Amygdala (tissue), 56 donors: ENCODE measurements at places on chromosomes 4 and X.

GRCh38 chr4:151315212-151315886 lies 10.1 kb downstream of the SH3D19 start:
- DNase-seq, result no peak

DNA sequence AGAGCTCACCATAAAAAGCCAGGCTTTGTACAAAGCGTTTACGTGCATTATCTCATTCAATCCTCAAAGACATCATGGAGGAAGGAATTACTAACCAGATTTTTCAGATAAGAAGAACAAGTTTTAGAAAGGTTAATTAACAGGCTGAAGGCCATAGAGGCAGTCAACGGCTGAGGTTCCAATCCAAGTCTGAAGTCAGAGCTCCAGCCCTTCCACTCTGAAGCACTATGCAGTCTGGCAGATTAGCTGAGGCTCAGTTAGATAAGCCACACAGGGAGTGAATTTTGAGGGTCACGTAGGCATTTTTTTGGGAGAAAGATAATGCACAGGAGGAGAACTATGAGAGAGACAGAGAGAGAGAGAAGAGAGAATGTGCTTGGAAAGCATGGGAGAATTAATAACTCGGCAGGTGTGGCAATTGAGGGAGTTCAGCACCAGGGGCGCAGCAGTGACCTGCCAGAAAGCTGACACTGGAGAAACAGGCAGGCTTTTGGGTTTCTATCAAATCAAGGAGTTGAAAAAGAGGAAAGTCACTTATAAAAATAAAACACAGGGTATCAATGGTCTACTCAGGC lies 116.5 kb upstream of the NAP1L5 start:
- no peak for DNase-seq

DNA sequence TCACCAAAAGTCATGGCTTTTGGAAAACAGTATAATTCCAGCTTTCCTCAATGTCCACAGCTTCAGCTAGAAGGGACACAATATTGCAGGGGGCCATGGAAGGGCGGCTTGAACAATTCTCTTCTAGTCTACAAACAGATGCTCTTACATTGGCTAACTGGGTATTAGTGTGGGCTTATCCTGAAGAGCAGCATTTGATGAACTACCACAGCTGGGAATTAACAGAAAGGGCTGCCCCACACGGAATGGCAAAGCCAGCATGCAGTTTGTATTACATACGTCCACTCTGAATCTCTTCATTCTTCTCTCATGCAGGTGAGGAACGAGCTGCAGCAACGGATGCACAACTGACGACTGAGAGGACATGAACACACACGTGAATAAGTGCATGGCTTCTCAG lies 13.0 kb upstream of the PDCL2 start:
- DNase-seq, result no peak

GRCh38 chr4:7398104-7398423 lies 36.7 kb downstream of the PSAPL1 start:
- no peak for DNase-seq

- no peak for DNase-seq
Measured at GRCh38 chr4:6472387-6473263, at the start of gene PPP2R2C. Gene PPP2R2C, minus strand, starts transcription at chr4:6472614. Its CDS starts 385 bp downstream, at chr4:6472229.

DNA sequence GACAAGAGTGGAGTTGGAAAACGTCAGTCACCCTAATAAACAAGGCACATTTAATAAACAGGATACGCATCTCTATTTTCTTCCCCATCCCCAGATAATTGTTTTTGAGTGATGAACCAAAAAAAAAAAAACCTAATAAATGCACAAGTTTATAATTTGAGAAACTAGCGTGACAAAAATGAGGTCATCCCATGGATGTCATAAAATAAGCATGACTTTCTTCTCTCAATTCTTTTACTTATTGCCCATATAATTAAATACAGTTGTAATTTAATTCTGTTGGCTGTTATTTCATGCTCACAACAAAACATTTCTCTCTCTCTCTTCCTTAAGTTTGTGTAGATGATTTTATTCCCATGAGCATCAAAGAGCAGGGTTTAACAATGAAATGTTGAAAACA lies 20.7 kb downstream of the PRKG2 start:
- DNase-seq, result no peak

DNA sequence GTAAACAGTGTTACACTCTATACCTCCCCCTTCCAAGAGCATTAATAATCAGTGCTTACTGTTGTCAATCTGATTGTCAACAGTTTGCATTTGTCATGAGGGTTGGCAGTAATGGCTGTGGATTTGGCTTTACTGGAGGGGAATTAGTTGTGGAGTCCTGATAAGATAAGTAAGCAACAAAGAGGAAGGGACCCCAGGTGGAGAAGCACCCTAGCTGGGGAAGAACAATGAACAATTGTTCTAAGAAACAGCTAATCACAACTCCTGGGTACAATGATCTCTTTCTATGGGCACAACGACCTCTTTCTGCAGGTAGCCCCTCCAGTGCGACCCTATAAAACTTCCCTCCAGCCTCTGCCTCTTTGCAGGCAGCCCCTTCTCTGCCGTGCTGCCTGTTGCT lies 53.2 kb upstream of the CDKN2AIP start:
- DNase-seq, result no peak

DNA sequence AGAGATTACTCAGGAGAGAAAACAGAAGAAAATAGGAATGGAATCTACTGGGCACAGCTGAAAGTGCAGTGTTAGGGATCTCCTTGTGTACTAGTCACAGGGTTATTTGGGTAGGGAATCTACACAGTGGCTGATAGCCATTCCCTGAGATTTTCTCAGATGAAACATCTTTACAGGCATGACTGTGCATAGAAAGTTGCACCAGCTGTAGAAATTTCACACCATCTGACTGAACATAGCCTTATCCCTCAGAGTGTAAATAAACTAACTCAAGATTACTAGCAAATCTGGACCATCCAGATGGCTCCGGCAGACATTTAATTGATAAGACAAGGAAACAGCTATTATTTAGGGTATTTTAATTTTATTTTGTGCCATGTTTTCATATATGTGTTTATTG lies 2053.5 kb upstream of the TENM3 start:
- DNase-seq, result no peak
